Bone marrow (tissue), 2 donors: ENCODE measurements at places on chromosomes 7 and 10.

DNA sequence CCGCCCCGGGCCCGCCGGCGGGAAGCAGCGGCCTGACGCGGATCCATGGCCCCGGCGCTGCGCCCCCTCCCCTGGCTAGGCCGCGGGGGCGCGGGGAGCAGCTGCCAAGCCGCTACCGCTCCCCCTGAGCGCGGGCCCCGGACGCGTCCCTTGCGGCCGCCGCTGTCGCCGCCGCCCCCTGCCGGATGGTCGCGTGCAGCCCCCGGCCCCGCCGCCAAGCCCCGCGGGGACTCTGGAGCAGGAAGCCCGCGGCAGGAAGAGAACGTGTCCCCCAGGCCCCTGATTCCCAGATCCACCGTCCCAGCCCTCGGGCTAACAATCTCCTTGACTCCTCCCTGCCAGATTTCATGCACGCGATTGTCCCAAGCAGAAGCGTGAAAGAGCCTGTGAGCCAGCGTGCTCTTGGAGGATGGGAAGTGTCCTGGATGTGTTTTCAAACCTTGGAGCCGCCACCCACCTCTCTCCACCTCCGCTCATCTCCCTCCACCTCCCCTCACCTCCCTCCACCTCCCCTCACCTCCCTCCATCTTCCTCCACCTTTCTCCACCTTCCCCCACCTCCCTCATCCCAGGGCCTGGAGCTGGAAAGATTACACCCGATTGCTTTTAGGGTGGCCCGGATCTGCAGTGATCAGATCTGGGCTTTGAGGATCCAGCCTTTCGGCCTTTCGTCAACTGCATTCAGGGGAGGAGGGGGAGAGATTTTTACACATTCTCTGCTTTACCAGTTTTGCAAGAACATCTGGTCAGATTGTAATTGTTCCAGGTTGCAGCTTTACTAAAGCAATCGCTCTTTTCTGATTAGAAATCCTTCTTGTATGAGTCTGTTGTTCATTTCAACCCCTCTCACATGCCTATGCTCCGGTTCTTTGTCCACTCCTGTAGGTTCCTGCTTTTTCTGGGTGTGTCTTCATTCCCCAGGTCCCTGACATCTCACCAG is 570 bp upstream of the PRTFDC1 start:
- no peak for DNase-seq

DNA sequence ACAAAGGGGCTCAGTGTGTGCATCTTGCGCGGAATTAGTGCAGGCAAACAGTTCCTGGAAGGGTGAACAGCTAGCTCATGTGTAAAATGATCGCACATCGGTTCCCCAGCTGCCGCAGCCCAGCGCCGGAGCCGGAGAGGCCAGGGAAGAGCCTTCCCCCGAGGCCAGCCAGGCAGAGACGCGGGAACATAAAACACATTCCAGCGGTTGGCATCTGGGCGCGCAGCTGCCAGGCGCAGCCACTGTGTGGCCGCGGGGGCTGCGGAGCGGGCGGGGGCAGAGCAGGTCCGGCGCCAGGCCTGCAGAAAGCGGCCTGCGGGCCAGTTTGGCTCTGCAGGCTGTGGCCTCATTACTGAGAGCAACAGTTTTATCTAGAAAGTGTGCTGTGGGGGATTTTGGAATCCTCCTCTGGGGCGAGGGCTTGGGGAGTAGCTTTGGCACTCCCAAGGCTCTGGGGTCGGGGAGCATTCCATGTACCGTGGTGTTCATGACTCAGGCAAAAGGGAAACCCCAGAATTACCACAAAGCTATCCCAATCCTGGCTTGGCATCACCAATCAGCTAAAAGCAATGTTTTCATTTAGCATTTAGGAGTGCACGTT is 74.3 kb downstream of the SAMD9 start:
- no peak for DNase-seq

DNA sequence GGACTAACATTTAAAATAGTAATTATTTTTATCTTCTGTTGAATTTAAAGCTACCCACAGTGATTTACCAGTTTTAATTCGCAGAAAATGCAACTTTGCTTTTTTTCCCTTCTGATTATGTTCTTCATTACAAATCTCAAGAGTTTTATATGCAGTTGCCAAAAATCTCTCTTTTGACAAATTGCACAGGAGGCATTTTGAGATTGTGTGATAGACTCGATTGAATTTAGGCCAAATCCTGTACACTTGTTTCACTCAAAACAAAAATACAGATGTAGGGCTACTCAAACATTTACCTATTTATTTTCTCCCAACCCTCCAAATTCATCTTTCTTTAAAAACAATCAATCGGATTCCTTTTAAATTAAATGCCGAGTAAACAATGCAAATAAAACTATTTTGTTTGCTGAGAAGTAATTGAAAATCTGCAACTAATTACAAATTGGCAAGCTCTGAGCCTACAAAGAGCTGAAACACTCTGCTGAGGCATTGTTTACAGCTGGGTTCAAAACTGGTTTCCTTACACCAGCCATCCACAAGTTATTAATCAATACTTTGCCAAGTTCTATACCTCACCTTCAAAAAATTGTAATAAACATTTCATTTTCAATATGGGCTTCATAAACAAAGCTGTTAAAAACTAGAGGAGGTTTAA is 214.9 kb upstream of the TCF7L2 start:
- no peak for DNase-seq

- DNase-seq: no peak
These were observed 18.8 kb downstream of the ZC3HAV1L start for GRCh38 chr7:139016931-139017511.

DNA sequence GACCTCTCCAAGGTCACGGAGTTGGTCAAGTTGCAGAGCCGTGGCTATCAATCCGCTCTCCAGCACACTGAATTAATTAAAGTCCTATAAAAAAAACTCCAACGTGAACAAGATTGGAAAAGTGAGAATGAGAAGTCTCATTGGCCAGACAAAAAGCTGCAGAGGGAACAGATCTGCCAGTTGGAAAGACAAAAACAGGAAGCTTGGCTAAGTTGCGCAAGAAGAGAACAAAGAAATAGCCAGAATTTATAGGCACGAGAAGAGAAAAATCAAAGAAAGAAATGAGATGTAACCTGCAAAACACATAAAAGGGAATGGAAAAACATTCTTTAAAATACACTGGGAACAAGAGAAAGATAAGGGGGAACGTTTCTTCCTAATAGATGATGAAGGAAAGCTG is 45.7 kb upstream of the CRTAC1 start:
- no peak for DNase-seq

DNA sequence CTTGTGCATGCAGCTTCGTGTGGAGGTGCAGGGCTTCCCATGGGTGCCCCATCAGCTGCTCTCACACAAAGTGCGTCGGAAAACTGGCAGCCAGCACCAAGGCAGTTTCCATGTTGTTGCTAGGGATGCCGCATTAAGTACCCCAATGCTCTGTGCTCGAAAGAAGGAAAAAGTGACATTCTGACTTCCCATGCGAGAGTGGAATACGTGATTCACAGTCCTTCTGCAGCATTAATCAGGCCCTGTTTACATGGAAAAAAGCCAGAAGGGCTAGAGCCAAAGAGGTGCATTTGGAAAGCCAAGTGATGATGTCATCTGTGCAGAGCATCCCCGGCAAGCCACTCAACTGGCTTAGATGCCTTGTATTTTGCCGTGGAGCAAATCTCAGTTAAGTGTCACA is 258.3 kb downstream of the GATA3 start:
- no peak for DNase-seq

DNA sequence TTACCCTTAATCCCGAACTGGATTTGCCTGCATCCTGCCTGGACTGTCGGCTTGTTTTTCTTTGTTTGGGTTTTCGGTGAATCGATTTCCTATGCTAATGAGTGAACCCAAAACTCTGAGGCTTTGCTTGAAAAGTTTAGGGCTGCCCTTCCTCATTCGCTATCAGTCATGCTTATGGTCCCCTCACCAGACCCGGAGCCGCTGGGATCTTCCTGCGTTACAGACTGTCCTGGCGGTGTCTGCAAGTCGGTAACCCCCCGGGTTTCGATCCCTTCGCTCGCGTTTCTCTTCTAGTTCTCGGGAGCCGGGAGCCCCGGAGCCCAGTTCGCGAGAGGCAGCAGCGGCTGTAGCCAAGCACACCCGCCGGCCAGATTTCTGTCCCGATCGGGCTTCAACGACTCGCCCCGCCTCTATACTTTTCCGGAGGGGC is 2.2 kb downstream of the EMX2 start:
- DNase-seq: no peak

DNA sequence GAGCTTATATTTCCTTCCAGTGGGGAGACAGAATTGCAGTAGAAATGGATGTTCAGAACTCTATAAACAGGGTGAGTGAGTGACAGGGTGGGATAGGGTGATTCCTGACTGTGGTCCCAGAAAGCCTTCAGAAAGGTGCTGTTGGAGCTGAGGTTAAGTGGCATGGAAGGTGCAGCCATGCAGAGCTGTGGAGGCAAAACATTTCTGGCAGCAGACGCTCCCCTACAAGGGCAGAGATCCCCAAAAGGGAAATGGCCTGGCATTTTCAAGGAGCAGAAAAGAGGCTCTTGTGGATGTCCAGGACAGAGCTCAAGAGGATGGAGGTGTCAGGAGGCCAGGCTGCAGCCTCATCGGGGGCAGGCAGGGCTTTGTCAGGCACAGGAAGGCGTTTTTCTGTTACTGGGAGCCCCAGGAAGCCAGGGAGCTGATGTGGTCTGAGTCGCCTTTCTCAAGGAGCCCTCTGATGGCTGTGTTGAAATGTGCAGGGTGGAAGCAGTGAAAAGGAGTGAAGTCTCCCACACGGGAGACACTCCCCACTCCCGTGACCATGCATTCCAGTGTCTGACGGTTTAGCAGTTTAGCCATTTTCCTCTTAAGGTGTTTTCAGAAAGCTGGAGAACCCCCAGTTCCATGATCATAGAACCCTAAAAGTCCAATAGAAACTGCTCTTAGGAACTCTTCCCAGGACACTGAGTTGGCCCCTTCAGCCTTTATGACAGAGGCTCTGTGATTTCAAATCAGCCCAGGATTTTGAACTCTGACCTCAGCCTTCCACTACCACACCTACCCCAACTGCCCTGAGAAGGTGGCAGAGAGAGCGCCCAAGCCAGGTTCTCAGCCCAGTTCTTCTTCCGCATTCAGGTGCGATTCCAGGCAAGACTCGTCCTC is 96.2 kb downstream of the C10orf105 start:
- DNase-seq: no peak

DNA sequence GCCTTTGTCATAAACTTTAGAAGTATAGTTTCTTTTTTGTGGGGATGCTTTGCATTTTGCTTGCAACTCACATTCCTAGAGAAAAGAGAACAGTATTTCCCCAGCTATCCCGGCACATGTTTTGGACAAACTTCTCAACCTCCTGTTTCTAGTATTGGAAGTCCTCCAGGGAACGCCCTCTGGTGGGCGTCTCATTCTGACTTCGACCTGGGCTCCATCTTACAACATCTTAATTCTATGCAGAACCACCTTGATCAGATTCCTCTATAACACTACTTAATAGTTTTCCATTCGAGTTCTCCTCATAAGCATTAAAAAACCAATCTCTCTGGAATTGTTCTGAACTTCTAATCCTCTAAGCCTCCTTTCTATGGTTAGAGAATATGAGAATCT is 139.5 kb upstream of the FZD8 start:
- no peak for DNase-seq

DNA sequence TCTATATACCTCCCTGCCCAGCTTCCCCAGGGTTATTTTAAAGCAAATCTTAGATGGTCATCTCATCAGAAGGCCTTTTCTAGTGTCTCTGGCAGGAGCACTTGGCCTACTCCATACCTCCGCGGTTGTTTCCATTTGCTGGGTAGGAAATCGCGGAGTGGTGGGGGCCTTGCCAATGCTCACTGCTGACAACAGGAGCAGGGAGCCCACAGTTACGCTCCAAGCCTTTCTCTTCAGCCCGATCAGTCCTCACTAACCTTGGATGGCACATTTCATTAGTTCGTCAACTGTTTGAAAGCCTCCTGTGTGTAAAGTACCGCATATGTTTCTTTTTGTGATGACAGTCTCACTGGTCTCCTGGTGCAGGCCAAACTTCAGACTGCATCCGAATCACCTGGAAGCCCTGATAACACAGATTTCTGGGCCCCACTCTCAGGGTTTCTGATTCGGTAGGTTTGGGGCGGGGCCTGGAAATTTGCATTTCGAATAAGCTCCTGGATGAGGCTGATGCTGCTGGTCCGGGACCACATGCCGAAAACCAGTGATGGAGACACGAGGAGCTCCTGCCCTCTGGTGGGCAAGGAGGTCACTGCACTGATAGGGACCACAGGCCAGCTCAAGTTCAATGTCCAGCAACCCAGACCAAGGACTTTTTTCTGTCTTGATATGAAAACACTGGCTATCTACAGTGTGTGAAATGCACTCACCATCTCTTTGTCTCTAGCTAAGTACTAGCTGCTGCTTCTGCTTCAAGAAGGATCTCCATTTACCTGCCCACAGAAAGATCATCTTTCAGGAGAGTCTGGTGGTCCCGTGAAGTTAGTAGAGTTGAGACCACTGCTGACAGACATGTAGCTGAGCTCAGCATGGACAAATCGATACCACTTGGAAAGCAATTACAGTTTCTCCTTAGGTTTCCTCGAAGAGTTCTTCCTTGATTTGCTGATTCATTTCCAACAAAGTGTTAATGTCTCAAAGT is 14.0 kb downstream of the LRGUK start:
- peak; percentile 13 for DNase-seq
